ENCODE measurements at places on chromosomes 16 and 17.

- DNase-seq = no peak
These were observed 2.4 kb downstream of the SPSB3 start for GRCh38 chr16:1779741-1780676.

DNA sequence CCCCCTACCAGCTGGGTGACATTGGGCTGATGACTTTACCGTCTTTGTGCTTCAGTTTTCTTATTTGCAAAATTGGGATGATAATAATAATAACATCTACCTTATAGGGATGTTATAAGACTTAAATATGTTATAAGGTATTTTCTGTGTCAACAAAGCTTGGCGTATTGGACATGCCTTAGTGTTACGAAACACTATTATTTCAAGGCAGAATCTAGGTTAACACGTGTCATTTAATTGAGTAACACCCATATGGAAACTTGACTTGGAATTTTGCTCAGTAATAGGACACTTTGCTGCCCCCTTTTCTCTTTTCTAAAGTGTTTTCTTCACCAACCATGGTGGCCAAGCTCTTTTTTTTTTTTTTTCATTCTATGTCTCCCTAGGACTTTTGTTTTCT, 294.2 kb upstream of the SALL1 start:
- no peak for DNase-seq

GRCh38 chr17:80254396-80255251, 6.0 kb upstream of the RNF213 start:
- DNase-seq = no peak

DNA sequence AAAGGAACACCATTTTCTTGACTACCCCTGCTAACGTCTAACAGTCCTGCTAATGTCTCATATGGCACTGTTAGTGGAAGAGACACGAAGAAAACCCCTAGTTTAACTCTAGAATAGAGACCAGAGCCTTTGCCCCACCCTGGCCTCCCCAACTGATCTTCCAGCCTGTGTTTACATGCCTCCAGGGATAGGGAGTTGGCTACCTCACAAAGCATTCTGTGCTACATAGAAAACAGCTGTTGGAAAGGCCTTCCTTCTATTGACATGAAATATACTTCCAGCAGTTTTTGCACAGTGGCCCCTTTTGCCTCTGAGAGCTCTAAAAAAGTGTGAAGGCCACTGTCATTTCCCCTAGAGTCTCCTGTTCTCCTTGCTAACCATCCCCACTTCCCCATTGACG, 73.1 kb downstream of the ASIC2 start:
- DNase-seq = no peak

DNA sequence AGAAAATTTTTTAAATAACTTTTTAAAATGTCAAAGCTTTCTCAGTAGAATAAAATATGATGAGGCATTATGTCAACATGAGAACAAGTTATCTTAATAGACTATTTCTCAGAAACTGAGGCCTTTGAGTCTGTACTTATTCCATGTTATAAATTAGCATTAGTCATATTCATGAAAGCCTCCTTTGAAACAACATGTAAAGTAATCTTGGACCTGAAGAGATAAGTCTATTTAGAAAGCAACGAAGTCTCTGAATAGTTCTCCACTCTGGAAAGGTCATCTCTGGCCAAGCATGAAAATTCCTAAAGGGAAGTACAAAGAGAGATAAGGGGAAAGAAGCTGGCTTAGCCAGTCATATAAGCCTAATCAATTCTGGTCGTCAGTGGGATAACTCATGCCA, 150.8 kb downstream of the CYB561 start:
- no peak for DNase-seq

- no peak for DNase-seq
These were observed 4.9 kb upstream of the LYRM9 start for GRCh38 chr17:27898096-27898495.

DNA sequence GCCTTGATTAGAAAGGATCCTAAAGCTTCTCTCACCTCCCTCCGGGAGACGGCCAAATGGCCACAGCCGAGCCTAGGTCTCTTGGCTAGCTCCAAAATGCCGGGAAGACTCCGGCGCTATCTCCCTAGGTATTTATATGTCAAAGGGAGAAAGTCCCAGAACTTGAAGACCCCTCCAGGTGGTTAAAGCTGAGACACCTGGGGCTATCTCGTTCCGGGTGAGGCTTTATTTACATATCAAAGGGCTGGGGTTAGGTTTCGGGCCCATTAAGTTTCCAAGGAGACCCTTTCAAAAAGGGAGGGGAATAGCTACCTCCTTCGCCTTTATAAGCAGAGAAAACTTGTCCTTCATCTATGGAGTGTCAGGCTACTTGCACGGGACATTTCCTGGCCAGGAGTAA, 70.9 kb upstream of the KIFC3 start:
- no peak for DNase-seq

GRCh38 chr16:86479419-86479818, 30.9 kb upstream of the FOXF1 start:
- DNase-seq = no peak

DNA sequence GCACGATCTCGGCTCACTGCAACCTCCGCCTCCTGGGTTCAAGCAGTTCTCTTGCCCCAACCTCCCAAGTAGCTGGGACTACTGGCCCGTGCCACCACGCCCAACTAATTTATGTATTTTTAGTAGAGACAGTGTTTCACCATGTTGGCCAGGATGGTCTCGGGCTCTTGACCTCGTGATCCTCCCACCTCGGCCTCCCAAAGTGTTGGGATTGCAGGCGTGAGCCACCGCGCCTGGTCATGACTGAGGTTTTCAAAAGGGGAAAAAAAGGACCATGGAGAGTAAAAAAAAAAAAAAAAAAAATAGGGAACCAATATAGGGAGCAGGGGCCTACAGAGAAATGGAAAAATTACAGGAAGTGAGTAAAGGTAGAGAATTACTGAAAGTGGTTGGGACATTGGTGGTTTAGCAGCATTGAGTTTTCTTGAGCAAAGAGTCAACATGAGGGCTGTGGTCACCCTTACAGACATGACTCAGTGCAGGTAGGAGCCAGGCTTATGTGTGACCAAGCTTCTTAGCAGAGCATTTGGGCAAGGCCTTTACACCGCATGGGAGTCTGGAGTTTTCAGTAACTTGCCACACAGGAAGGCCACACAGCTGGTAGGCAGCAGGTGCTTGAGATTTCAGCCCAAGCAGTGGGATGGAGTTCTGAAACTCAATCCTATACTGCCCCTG, 447.3 kb downstream of the HS3ST3B1 start:
- DNase-seq = no peak

DNA sequence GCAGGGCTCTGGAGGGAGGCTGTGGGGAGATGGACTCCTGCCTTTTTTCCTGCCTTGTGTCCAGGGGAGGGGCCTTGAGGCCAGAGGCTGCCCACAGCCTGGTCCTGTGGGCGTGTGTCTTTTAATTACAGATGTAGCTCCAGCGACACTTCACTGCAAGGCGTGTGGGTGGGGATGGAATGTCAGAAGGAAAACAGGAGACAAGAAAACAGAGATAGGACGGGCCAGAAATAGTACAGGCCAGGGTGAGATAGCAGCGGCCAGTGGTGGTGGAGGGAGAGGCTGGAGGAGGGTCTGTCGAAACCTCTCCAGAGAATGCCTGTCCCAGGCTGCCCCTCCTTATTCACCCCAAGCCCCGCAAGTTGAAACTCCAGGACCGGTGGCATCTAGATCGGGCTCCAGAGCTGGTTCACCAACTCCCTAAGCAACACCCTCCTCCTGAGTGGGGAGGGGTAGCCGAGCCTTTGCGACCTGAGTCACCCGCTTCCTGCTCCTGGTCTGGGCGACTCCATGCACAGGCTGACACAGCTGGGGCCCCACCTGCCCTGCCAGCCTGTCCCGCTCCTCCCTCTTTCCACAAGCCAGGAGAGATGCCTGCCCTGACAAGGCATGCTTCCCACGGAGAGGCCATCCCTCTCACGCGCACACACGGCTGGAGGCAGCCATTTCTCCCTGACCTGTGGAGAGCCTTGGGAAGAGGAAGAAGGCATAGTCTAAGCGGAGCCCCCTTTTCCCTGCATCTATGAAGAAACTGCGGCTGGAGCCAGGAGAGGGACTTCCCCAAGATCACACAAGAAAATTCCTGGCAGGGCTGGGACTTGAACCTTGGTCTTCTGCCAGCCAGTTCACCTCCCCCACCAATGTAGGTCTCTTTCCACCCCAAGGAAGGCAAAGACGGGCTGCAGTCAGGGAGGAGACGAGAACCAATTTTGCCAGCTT, 6.6 kb upstream of the JUP start:
- peak; percentile 68 for DNase-seq
